ENCODE measurements at places on chromosomes 4 and X.

DNA sequence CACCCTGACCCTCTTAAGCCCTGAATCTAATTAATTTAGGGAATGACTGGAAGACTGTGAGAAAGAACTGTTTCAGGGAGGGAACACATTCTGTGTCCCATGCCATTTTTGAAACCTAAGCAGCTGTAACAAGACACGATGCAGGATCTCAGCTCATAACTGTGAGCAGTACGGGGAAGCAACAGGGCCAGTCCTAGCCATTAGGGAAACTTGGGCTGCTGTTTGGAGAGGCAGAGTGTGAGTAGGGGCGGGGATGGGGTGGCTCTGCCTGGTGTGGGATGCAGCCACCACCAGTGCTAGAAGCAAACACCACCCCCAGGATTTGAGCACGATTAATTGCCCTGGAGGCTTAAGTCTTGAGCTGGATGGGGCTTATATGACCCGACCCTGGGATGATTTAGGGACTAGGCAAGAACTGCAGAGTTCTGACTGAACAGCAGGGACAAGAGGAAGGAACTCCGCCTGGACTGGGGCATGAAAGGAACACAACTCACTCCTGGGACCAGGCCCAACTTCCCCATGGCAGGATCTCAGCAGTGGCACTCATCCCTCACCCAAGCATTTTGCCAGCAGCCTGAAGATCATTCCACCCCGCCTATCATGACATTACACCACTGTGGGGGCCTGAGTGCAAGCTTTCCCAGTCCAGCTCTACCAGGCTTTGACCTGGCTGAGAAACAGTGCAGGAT, 43.1 kb downstream of the ATRX start:
- no peak for DNase-seq

DNA sequence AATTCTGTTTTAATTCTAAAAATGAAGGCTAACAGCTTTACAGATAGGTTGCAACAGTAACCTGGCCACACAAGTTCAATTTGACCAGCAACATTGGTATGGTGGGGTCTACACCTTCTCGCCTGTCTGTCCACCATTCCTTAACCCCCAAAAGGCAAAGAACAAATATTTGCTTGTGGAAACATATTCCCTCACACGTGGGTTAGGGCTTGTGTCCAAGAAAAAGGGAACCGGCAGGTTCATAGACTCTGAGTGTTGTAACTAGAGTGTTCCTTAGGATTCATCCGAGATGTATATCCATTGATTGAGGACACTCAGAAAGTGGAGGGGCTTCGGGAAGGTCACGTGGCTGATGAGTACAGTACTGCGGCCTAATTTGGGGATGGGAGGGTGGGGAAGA, 54.1 kb downstream of the C4orf51 start:
- no peak for DNase-seq

DNA sequence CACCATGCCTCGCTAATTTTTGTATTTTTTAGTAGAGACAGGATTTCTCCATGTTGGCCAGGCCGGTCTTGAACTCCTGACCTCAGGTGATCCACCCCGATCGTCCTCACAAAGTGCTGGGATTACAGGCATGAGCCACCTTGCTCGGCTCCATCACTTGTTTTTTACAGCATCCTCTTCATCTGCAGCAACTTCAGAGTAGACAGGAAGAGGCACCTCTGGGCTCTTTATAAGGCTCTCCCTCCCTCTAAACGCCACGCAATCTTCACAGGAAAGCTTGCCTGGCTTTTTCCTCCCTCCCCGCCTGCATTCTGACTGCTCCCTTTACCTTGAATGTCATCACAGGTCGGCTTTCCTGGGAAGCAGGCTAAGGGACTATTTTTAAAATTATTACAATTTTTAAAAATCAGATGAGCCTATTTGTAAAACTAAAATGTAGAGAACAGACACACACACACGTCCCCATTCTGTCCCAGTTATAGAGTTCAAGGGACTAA, 111.5 kb upstream of the LDB2 start:
- no peak for DNase-seq

GRCh38 chrX:95505721-95506120, 1178.9 kb upstream of the DIAPH2 start:
- no peak for DNase-seq

GRCh38 chrX:39757971-39758370, 339.8 kb downstream of the BCOR start:
- no peak for DNase-seq

DNA sequence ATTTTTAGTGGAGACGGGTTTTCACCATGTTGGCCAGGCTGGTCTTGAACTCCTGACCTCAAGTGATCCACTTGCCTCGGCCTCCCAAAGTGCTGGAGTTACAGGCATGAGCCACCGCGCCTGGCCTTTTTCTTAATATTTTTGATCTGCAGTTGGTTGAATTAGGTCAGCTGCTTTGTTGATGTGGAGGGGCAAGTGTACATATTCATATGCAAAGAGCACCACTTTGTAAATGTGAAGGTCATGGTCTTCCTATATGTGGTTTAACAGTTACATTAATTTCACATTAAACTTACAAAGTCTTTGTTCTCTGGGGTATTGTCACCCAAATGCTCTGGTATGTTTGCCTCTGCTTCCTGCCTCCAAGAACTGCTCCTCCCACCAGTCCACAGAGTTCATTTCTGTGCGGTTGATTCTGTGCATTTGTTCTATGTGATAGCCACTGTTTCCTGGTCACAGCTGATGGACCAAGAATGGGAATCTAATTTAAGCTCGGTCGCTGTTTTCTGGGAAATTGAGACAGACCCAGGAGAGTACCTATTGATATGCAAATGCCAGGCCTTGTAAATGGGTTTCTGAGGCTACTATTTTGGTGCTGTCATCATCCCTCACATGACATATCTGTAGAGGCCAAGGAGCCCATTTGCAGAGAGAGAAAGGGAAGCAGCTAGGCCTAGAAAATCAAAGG, 26.9 kb upstream of the HPSE start:
- DNase-seq: no peak

DNA sequence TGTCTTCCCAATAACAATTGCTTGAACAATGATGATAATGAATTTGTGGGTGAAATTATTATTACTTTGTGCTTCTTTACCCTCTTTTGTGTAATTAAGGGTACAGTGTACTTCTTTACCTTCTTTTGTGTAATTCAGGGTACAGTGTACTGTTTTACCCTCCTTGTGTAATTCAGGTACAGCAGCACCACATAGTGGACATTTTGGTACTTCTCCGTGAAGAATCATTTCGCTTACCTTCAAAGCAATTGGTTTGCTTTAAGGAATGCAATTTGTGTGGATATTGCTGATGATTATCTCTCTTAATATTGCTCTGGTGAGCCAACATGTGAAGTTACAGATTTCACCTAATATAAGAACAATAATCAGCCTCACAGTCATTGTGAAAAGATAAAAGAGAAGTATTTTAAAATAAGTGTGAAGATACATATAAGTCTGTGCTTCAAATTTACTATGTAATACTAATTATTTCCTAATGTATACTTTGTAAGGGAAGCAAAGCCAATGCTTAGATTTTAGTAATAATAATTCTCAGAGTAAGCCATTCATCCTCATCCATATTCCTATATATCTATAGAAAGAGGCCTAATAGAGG, 27.2 kb upstream of the SEC24B start:
- DNase-seq: no peak

- DNase-seq: no peak
These were observed 379.6 kb downstream of the IL15 start for GRCh38 chr4:142016031-142016430.

Data from left lung (tissue), 14 donors.